ENCODE measurements at places on chromosomes 5 and 9.
A peak's percentile ranks its signal among the peaks of the same experiment; 100 is the strongest.

DNA sequence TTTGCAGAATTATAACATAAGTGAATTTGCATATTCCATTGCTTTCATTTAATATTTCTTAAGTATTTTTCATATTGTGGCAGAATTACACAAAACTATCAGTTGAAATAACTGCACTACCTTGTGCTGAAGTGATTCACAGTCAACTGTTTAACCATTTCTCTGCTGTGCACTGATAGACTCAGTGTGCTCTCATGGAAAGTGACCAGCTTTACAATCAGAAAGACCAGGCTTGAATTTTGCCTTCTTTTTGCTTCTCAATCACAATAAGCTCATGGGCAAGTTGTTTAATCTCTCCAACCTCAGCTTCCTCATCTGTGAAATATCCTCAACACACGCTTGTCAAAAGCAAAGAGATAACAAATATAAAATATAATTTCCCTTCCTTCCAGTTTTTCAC lies 18.3 kb downstream of the CDK5RAP2 start:
- DNase-seq = no peak

DNA sequence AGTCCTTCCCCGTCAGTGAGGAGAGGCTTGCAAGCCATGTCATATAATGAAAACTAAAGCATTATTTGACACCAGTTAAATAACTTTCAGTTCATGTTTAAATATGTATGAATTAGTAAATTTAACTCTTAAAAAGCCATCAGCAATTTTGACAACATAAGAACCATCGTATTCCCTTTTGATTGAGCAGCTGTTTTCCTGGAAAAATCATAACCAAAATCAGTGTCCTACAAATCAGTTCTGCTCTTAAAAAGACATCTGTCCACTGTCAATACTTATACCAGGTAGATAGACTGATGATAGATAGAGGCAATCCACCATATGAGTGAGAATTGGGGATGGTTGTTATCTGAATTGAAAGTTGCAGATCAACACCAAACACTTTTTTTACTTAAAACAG lies 2.3 kb downstream of the DIRAS2 start:
- DNase-seq = no peak

DNA sequence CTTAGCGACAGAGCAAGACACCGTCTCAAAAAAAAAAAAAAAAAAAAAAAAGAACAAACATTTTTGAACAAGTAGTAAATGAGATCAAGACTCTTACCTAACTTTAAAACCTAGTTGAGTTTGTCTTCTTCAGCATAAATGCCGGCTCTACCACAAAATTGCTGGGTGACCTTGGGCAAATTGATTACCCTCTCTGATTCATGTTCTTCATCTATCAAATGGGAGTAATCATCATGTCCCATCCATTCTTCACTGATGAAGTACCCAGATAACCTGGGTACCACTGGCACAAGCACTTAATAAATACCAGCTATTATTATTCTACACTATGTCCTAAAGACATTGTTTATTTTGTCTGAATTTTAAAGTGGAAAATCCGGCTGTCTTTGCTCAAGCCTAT lies 96.3 kb downstream of the ATPSCKMT start:
- no peak for DNase-seq

DNA sequence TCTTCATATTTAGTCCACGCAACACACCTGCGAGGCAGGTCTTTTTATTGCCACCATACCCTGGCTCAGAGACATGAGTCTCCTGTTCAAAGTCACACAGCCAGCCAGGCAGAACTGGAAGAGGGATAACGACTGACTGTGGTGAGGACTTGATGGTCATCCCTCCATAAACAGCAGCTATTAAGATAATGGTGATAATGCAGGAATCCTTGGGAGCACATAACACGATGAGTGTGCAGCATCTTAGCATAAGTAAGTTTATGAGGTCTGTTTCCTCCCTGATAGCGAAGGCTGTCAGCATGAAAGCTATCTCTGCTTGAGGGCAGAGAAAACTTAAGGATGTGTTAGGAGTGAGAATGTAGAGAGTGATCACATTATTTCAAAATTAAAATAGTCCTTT lies 30.9 kb downstream of the KCTD16 start:
- no peak for DNase-seq

- no peak for DNase-seq
Observed at GRCh38 chr5:124665035-124665434, 81.4 kb downstream of the ZNF608 start.

DNA sequence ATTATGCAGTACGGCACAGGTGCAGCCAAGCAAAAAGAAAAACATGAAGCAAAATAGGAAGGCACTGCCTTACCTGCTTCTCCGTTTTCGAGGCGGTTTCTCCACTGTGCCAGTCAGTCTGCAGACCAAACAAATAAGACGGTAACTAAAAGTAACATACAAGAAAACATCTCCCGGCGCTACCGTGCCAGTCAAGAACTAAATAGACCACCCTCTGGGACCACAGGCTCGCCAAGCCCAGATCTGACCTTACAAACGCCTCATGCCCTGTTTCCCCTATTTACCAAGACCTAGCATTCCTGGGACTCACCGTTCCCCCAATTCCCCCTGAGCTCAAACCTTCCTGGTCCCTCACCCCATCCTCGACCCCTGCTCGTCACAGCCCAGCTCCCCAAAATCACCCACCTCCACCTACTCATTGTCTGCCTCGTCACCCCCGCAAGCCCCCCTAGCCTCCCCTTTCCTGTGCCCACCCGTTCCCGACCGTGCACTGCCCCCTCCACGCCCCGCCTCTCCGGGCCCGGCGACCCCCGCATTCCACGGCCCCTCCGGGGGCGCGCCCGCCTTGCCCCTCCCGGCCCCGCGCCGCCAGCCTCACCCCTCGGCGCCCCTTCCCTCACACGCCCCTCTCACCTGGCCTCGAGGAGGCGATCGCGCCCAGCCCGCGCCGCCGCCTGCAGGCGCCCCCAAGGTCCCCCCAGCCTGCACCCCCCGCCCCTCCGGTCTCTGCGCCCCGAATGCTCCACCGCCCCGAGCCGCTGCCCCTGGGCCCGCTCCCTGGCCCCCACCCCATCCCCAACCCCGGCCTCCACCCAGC lies 560 bp downstream of the SCAI start:
- peak; percentile 2 for DNase-seq

GRCh38 chr5:120435129-120435528 lies 29.0 kb upstream of the PRR16 start:
- DNase-seq = no peak

DNA sequence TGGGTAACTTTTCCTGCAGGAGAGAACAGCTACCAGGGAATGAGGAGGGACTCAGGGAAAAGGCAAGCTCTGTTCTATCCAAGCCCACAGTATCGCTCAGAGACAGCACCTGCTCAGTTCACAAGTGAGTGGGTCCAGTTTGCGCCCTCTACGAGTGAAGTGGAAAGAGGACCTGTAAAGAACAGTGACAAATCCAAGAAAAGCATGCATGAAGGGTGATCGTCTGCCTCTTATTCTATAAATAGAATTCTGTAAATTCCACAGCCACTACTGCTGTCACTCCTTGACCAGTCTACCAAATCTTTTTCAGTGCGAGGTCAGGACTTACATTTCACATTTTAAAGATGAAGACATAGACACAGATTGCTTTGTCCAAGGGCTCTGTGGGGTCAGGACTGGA lies 117.5 kb downstream of the ENTREP1 start:
- no peak for DNase-seq

GRCh38 chr9:128226412-128226801 lies 23.2 kb downstream of the DNM1 start:
- DNase-seq = no peak

DNA sequence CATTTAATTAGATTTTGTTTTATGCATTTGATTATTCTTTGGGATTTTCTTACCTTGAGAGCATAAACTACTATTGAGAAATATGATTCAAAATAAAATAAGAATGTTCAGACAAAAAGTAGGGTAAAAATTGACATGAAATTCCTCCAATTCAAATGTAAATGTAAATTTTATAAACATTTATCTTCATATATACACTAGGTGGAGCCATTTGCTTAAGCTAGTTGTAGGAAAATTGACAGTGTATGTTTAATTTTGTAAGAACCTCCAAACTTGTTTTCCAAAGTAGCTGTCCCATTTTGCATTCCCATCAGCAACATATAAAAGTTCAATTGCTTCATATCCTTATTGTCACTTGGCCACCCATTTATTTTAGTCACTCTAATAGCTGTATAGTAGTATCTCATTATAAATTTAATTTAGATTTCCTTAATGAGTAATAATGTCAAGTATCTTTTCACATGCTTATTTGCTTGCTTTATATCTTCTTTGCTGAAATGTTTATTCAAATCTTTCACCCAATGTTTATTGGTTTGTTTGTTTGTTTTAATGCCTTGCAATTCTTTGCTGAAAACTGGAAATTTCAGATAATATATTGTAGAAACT lies 37.6 kb upstream of the SLCO6A1 start:
- DNase-seq = no peak

DNA sequence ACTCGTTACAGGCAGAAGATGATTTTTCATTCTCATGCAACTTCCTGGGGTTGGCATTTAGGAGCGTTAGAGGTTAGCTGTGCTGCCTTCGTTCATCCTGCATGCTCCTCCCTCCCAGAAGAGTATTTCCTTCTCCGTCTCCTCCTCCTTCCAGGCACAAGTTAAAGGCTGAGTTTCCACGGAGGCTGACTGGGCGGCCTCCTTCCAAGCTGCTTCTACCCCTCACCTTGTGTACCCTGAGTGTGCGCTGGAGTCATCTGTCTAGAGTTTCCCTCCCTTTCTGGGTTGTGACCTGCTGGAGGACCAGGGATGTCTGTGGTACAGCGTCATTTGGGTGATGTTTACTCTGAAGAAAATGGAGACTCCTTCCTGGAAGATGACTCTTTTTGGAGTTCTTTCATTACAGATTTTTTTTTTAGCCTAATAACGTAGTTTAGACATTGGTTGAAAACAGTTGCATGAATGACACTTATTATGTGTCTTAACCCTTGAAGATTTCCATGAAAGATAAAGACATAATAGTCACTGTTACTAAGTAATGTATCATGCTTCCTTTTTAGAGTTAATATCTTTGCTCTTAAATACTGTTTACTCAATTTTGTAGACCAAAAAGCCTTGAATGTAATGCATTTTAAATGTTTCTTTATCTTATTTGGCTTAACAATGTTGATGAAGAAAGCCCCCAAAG lies 146.9 kb downstream of the TENT4A start:
- no peak for DNase-seq

DNA sequence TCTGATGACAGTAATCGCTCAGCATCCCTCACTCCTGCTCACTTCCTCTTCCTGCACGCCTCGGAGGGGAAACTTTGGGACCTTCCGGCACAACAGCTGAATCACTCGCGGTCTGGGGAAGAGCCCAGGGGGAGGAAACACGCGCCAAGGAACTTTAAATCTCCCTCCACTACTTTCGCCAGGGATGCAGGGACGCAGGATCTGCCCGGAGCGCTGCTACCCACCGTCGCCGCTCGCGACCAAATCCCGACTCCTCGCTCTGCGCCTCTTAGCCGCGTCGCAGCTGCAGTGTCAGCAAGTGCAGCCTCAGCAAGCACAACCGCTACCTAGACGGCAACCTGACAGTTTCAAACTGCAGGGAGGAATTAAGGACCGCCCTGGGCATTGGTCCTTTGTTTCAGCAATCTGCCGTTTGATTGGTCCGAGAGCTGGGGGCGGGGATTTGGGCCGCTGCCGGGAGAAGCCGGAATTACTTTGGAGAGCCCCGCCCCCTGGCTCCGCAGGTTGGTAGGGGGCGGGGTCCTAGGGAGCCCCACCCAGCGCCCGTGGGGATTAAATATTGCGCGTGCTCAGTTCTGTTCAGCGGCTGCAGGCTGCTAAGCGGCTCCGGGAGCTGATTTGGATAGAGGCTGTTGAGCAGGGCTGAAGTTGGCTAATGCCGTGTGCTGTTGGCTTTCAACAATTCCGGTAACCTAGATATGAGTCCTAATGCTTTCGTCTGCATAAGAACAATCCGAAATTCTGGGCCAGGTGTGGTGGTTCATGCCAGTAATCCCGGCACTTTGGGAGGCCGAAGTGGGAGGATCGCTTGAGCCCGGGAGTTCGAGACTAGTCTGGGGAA lies at the start of gene POC5:
POC5 (minus strand) TSS at position 356 of the 841 bp plus-strand sequence. CDS start 4,500 bp downstream, outside the sequence.
- peak; percentile 89 for DNase-seq

GRCh38 chr5:134772461-134773125 lies 14.0 kb downstream of the DDX46 start:
- DNase-seq = no peak

DNA sequence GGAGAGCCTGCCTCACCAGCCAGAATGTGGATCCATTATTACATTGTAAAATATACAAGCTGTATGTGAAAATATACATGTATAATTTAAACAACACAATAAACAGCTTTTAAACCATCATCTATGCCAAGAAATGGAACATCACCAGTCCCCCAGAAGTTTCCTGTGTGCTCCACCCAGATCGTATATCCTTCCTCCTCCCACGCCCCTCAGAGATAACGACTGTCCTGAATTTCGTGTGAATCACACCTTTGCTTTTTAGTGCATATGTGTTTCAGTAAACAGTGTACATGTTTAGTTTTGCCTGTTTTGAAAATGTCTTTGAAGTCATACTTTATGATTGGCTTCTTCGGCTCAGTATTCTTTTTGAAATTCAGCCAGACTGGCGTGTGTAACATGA lies 134.6 kb upstream of the MYO10 start:
- no peak for DNase-seq

DNA sequence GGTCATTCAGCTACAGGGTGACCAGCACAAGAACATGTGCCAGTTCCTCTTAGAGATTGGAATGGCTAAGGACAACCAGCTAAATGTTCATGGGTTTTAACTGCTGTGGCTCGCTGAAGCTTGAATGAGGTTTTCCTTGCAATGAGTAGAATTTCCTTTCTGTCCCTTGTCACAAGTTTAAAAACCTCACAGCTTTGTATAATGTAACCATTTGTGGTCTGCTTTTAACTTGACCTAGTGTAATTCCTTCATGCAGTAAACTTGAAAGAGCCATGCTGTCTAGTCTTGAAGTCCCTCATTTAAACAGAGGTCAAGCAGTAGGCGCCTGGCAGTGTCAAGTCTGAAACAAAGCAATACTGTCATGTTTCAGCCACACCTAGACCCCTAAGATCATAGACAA lies 181.3 kb upstream of the DMRT1 start:
- DNase-seq = no peak

- peak; percentile 52 for DNase-seq
Observed at GRCh38 chr5:116532762-116533525, 41.7 kb downstream of the SEMA6A start.

- DNase-seq = no peak
Observed at GRCh38 chr5:76701298-76701697, 14.6 kb upstream of the F2R start.

DNA sequence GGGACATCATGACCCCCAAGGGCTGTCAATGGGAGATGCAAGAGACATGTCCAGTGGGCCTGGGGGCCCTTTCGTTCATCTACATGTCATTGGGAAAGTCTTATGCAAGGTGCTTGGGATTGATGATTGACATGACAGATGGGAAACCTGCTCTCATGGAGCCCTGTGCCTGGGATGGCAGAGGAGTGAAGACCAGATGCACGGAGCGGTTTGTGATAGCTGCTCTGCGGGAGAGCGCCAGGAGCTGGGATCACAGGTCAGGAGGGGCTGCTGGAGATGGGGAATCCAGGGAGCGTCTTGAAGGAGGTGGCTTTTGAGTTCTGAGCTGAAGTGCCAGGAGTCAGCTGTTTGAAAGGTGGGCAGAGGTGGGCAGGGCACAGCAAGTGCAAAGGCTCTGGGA lies 104.3 kb downstream of the FGF18 start:
- DNase-seq = no peak

- DNase-seq = no peak
Observed at GRCh38 chr9:124347206-124347967, 67.9 kb downstream of the PSMB7 start.

GRCh38 chr5:158064334-158065123 lies 205.6 kb upstream of the CLINT1 start:
- DNase-seq = no peak

- DNase-seq = no peak
Observed at GRCh38 chr9:84597131-84597530, 72.4 kb upstream of the NTRK2 start.

Measured in NCI-H1105 (cell line).